ENCODE measurements at places on chromosomes 2 and 18.

GRCh38 chr18:76754351-76754750, 68.0 kb upstream of the ZNF236 start:
- DNase-seq, result no peak

DNA sequence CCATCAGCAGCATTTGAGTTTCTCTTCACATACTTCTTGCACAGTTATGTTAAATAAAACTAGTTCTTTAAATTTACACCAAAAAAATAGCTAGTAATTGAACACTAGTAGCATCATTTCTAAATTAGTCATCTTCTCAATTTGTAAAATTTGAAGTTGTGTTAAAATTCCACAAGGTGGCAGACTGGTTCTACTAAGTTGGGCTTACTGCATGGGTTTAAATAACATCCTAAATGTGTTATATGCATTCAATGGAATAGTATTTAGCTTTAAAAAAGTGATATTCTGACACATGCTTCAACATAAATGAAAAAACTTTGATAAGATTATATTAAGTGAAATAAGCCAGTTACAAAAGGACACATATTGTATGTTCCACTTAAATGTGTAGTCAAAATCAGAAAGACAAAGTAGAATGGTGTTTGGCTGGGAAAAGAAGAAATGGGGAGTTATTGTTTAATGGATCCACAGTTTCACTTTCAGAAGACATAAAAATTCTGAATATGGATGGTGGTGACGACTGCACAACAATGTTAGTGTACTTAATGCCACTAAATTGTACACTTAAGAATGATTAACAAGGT, 28.7 kb upstream of the RPRD1A start:
- no peak for DNase-seq

GRCh38 chr2:214005337-214005736, 405.5 kb upstream of the VWC2L start:
- DNase-seq, result no peak

GRCh38 chr2:41580806-41581205, 467.0 kb upstream of the PKDCC start:
- DNase-seq, result no peak

DNA sequence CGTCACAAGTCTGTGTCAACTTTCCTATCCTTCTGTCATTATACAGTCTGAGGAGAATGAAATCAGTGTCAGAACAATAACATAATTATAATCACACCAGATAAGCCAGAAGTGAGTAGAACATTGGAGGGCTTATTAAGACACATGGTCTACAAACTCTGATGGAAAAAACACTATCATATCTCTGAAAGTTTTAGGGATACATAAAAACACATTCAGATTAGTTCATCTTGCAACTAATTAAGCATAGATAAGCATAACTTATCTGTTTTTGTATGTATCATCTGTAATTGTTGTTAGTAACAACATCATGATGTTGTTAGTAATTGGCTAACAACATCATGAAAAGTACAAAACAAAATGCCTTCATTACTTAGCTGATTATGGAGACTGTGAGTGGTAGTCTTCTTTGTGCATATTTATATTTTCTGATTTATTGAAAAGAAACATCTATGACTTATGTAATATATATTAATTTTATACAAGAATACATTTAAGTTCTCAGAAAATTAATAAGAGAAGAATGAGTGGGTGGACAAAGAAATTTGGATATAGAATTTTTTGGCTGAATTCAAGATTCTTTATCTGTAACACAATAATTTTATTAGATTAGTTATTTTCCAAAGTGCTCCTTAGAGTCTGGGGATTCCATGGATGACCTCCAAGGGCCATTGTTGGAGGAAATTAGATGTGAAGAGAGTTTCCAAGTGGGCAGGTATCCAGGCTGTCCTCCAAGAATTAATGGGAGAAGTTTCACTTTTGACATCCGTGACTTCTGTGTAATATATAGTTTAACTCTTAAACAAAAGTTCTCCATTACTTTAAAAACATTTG, 16.9 kb upstream of the CCDC102B start:
- no peak for DNase-seq

- no peak for DNase-seq
Observed at GRCh38 chr18:72119082-72119481, 425.1 kb downstream of the CBLN2 start.

GRCh38 chr2:218896501-218897393, 16.1 kb downstream of the WNT10A start:
- peak; percentile 80 for DNase-seq

GRCh38 chr2:16763493-16763899, 97.9 kb upstream of the CYRIA start:
- DNase-seq, result no peak

DNA sequence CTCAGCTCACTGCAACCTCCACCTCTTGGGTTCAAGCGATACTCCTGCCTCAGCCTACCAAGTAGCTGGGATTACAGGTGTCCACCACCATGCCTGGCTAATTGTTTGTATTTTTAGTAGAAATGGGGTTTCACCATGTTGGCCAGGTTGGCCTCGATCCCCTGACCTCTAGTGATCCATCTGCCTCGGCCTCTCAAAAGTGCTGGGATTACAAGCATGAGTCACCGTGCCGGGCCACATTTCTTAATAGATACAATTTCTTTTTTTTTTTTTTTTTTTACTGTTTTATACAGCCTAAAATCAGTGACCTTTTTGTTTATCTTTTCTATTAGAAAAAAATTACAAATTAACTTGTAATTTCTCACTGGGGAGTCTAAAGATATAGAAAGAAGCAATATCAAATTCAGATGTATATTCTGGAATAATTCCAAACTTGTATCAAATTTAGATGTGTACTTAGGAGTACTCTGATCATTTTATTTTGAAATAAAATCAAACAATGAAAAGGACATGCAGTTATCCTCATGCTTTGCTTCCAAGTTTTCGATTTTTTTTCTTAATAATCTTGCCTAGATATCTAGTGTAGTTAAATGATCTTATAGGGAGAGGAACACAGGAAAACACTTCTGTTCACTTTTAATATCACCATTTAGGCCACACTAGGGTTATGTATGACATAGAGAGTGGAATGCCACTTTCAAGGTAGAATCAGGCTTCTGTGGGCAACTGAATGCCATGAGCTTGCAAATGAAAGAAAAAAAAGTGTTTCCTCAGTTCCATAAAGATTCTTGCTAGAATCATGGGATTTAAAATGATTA, 1089.3 kb downstream of the SUCLG1 start:
- DNase-seq, result no peak

DNA sequence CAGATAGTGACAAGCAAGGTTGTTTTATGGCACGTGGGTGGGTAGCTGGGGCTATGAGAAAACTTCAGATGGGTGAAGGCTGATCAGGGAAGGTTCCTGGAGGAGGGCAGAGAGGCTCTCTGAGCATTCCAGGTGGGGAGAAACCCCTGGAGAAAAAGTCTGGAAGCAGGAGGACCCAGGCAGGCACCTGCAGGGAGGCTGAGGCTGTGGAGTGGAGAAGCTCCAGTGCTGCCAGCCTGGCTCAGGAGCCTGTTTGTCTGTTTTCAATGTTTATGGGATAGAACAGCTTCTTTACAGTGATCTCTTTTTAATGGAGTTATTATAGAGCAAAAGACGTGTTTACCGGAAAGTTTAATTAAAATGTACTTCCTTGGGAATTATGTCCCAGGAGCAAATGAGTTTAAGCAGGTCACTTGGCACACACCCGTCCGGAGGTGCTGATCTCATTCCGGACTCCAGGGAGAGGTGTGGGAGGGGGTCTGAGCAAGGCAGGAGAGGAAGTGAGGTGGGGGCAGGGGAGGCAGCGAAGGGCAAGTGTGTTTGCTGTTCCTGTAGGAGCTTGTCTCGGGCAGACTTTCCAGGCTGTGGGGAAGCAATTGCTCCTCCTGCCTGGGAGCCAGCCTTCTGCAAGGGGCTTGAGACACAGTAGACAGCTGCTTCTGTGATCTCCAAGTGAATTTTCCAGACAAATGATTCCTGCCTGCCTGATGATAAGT, 239.5 kb downstream of the MYCN start:
- no peak for DNase-seq

GRCh38 chr2:174628528-174629169, 31.0 kb upstream of the WIPF1 start:
- DNase-seq, result no peak

DNA sequence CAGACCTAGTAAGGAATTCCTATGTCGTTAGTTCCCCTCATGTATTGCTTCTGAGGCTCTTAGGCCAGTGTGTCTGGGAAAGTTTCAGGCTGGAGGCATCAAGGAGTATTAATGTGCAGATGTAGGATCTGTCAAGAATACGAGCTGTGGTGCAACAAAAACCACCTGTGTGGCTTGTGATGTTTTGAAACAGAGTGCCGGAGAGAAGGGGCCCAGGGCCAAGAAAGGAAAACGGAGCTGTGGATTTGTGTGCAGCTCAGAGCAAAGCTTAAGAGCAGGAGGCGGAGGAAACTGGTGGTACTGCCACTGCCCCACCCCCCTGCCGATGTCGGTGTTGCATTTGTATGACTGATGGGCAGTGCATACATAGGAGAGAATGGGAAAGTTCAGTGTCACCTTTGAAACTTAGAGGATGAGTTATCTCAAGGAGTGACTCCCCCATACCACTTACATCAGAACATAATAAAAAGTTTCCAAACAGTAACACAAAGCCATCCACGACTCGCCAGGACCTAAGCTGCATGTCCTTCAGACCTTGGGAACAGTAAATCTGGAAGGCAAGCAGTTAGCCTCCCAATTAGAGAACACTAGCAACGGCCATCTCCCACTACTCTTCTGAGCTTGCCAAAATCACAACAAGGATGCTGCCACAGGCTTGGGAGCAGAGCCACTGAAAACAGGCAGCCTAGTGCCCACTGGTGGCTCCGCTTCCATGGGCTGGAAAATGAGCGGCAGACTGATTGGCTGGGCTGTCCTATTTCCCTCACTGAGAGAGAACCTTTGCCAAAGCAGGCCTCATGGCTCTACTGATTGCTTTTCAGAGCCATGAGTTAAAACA, 152.7 kb upstream of the NT5C1B start:
- no peak for DNase-seq

GRCh38 chr2:69315160-69315761, 71.8 kb downstream of the GFPT1 start:
- no peak for DNase-seq
